ENCODE measurements at places on chromosomes 2 and 18. TPM values are rescaled to one million over a fixed set of nuclear protein-coding genes. Genes with fewer than 3 reads are reported as not detected.

DNA sequence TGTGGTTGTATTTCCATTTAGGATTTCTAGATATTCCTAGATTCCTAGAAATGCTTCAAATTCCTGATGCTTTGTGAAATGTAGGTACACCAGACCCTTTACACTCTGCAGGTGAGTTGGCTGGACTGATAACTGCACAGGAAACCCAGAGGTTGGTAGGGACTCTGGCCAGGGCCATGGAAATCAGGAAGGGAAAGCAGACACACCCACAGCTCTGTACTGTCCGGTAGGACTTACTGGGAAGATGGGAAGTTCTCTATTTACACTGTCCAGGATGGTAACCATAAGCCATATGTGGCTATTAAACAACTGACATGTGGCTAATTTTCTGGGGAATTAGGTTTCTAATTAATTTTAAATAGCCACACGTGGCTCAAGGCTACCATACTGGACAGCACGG lies 31.4 kb downstream of the NEMP2 start:
- H3K27me3 ChIP-seq, result no peaks in the 10 kb centered on the region
- no peaks in the 10 kb centered on the region for H3K4me1 ChIP-seq
- no peak overlapping the region for H3K4me3 ChIP-seq
- peak overlapping the region; percentile 43 for H3K27ac ChIP-seq
- H3K36me3 ChIP-seq, result no peaks in the 10 kb centered on the region

DNA sequence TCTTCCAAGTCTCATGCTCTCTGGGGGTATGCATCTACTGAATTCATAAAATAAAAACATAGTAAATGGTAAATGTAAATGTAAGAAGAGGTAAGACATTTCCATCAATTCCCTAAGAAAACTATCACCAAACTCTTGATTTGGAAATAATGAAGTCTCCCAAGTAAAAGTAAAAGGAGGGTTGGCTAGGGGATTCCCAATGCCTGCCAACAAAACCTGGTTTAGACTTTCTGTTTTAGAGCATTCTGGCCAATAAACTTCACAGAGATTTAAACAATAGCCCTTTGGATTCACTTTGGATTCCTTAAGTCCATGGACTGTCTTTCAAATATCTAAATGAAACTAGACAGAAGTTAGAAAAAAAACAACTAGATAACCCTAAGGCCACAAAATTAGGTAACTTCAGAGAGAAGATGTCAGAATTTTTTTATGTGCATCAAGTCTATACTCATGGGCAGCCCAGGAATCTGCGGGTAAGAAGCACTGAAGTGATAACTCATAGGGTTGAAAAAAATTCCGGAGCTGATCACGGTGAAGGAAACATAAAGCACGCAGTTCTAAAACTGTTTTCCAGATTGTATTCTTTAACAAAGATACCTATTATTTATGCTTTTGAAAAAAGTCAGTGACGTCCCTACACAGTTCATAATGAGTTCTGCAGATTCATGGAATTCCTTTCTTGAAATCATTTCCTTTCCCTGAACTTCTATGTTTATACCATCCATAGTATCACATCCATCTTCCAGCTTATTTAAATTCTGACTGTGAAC lies 263.6 kb downstream of the AFF3 start:
- H3K36me3 ChIP-seq, result no peaks in the 10 kb centered on the region
- no peak overlapping the region for H3K27ac ChIP-seq
- H3K27me3 ChIP-seq, result no peaks in the 10 kb centered on the region

- DNase-seq, result no peak
- H3K27me3 ChIP-seq, result no peaks in the 10 kb centered on the region
- H3K4me3 ChIP-seq, result peak overlapping the region; percentile 55
- H3K27ac ChIP-seq, result no peak overlapping the region
- no peaks in the 10 kb centered on the region for H3K4me1 ChIP-seq
- H3K36me3 ChIP-seq, result no peaks in the 10 kb centered on the region
Measured at GRCh38 chr18:62611453-62612288, 88.8 kb downstream of the ZCCHC2 start.

The TET3 gene
- total RNA-seq, result 13.2 TPM

DNA sequence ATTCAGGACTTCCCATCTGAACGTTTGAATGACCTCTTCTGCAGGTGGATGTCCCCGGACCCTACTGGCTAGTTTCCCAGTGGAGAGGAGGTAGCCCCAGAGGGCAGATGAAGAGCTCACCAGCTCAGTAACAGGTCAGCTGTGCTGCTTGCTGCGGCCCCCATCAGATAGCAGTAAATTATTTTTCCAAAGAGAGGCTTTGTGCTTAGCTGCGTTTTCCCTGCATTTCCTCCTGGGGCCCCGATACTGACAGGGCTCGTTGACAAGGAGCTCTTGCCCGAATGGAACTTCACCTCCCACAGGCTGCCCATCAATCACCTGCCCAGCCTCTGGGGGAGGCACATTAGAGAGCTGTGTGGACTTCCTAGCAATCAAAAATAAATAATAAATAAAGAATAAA lies 185.8 kb downstream of the DOK6 start:
- H3K27ac ChIP-seq, result no peak overlapping the region
- no peaks in the 10 kb centered on the region for H3K4me1 ChIP-seq
- H3K27me3 ChIP-seq, result no peaks in the 10 kb centered on the region
- H3K4me3 ChIP-seq, result no peak overlapping the region
- no peaks in the 10 kb centered on the region for H3K36me3 ChIP-seq

GRCh38 chr2:20516646-20517341 lies 69.9 kb downstream of the RHOB start:
- H3K4me3 ChIP-seq, result no peak overlapping the region
- no peaks in the 10 kb centered on the region for H3K4me1 ChIP-seq
- no peaks in the 10 kb centered on the region for H3K36me3 ChIP-seq
- H3K27me3 ChIP-seq, result no peaks in the 10 kb centered on the region

The FMNL2 gene
- total RNA-seq, result 36.1 TPM

DNA sequence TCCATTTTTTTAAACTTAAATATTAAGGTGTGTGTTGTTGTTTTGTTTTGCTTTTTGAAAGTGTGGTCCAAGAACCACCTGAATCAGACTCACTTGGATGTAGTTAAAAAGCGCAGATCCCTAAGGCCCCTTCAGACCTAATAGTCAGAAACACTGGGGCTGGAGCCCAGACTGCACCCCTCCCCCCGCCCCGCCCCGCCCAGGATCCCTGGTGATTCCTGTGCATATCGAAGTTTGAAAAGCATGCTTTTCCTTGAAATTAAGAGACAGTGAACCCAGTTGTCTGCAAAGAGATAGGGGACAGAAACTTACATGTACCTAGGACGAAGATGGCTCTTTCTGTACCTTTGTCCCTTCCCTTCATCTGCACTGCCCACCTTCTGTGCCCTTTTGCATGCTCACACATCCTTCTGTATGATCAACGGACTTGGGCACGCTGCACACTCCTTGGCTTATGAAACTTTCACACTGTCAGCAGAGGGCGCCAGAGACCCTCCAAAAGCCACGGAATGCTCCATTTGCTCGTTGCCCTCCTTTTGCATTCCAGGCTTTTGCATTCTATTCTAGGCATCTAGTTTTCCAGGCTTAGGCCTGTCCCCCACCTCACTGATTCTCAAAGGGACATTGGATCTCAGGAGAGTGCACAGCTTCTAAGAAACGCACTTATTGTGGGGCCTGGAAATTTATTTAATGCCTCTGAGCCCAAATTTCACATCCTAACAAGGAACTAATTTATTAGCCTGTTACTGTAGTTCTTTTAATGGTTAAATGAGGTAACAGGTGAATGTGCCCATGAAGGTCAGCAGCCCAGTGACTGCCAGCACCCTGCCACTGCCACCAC lies 32.8 kb upstream of the SLC14A1 start:
- no peaks in the 10 kb centered on the region for H3K27me3 ChIP-seq
- H3K4me1 ChIP-seq, result no peaks in the 10 kb centered on the region
- no peaks in the 10 kb centered on the region for H3K36me3 ChIP-seq
- peak; percentile 77 for DNase-seq
- H3K27ac ChIP-seq, result no peak overlapping the region

The MSGN1 gene
- not detected for total RNA-seq
